ENCODE measurements at places on chromosomes 1 and 21.

DNA sequence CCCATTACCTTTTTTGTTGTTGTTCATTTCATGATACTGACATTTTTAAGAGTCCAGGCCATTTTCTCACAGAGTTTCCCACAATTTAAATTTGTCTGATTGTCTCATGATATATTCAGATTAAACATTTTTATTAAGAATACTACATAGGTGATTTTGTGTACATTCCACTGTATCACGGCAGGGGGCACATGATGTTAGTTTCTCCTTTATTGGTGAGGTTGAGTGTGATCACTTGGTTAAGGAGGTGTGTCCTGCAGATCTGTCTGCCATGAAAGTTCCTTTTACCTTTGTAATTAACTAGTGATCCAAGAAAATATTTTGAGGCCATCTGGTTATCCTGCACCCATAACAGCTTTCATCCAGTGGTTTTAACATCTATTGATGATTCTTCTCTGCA, 11.8 kb downstream of the RTCA start:
- no peak for DNase-seq

DNA sequence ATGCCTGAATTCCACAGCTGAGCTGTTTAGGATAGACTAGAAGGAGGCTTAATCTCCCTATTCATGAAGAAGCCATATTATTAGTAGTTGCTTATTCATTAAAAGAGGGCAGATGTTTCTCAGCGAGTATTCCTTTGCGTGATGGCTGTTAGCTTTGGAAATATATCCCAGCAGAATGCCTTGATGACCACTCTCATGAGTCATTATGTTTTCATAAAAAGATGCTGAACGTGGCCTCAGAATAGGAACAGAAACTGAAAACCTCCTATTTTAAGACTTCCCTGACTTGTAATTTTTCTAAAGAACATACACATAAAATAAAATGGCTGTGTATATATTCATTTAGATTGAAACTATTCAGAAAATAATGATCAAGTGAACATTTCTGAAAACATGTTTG, 9.6 kb upstream of the PLA2G4A start:
- DNase-seq = no peak

DNA sequence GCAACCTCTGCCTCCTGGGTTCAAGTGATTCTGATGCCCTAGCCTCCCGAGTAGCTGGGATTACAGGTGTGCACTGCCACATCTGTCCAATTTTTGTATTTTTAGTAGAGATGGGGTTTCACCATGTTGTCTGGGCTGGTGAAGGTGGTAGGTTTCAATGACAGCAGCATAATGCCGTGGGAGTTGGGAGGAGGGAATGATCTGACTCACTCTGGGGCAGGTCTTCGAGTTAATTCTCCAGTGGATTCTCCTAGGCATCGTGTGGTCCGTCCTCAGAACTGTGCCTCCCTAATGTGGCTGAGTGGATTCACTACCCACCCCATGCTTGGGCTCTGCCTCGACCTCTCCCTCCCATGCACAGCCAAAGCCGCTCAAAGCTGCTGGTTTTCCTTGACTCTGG, 1.7 kb upstream of the GPR37L1 start:
- no peak for DNase-seq

- DNase-seq = no peak
These were observed 29.6 kb downstream of the CHIA start for GRCh38 chr1:111320066-111320879.

GRCh38 chr1:172761581-172762486, 102.9 kb downstream of the FASLG start:
- DNase-seq = no peak

GRCh38 chr21:42390193-42390592, 5.7 kb downstream of the TMPRSS3 start:
- no peak for DNase-seq

DNA sequence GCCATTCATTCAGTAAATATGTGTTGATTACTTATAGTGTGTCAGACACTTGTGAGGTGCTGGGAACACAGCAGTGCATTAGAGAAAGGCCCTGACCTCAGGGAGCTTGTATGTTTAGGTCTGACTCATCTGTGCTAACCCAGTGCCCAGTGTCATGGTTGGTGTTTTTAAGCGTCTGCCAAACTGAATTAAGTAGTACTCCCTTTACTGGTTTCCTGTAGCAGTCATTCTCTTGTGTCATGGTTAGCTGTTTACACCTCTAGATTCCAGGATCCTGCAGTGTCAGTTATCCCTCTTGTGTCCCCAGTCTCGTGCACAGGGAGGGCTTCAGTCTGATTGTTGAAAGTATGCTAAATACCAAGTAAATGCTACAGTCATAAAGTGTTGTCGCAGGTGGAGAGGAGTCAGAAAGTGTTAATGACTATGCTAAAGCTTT, 14.2 kb downstream of the UCK2 start:
- no peak for DNase-seq

- no peak for DNase-seq
These were observed 38.2 kb downstream of the ARID1A start for GRCh38 chr1:26733982-26734381.

- no peak for DNase-seq
These were observed 675.0 kb downstream of the KIF26B start for GRCh38 chr1:245829826-245830225.

DNA sequence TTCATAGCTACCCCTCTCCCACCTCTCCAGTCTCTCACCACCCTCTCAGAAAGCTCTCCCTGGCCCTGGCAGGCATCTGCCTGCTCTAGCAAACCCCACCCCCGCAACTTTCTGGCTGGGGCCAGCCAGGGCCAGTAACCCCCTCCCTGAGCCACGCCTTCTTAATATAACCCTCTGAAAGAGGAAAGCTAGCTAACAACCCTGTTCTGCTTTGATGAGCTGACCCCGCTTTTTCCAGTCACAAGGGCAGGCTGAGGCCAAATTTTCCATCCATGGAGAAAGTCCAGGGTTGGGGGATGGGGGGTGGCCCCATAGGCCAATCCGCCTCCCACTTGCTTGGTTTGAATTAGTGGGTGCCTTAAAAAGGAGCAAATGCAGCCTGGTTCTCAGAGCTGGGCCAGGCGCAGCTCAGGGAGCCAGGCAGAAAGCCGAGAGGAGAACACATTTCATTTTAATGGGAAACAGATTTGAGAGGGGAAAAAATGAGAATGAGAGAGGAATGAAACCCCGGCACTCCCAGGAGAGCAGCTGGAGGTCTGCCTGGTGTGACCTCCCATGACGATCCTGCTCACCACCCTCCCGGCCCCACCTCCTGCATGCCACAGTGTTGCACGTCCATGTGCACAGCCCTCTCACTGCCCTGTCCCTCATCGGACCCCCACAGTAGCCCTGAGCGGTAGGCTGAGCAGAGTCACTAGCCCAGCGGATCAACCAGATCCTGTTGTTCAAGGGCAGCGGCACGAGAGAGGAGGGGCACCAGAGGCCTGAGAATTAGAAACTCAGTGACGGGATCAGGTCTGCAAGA, 62.3 kb downstream of the OPTC start:
- no peak for DNase-seq

DNA sequence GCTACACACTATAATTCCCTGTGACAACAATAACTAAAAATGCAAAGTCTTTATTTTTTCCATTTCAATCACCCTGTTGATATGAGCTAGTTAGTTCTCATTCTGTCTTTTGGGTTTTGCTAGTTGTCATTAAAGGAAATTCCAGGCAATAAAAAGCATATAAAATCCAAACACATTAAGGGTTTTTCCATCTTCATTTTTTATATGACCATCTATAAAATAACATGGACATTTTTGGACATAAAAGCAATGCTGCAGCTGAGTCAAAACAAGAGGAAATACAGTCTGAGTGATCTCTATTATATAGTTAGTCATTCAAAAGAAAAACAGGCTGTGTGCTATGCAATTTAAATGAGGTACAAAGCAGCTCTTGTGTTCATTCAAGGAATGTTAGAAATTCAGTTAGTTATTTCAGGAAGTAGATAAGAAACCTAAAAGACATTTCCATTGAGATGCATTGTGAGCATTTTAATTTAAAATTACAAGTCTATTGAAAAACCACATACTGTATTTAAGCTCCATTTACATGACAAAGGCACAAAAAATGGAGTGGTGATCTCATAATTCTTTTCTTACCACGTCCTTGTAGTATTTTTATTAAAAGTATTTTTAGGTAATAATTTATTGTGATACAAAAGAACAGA, 67.3 kb upstream of the BCL10 start:
- DNase-seq = no peak

- DNase-seq = no peak
These were observed 3.6 kb downstream of the ACTN2 start for GRCh38 chr1:236689713-236690569.

All from NCI-H2029 (cell line).